ENCODE measurements at places on chromosomes 13 and 19.

GRCh38 chr13:48979892-48980291 lies 4.2 kb downstream of the FNDC3A start:
- DNase-seq, result no peak

DNA sequence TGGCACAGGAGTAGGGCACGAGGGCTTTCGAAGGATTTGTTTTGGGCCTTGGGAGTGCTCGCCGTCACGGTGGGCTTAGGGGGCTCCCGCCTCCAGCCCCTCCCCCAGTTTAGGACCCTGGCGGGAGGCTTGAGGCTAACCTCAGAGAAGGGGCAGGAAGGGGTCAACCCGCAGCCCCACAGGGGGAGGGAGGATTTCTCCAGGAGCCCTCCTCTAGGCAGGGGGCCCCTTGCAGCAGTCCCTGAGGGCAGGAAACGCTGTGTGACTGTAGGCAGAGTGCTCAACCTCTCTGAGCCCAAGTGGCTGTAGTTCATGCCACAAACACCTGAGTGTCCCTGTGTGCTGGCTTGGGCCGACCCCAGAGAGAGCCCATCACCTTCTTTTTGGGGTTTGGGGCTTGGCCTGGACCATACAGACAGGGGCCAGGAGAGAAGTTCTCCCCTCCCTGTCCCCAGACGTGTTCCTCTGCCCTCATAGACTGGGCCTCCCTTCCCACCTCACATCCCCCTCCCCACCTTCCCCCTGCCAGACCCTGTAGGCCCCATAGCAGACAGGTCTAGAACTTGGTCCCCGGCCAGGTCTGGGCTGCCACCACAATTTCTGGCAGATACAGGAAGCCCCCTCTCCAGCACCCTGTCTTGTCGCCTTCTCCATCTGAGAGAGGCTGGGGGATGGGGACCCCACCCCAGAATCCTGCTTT lies 8.1 kb downstream of the ISYNA1 start:
- DNase-seq, result no peak

DNA sequence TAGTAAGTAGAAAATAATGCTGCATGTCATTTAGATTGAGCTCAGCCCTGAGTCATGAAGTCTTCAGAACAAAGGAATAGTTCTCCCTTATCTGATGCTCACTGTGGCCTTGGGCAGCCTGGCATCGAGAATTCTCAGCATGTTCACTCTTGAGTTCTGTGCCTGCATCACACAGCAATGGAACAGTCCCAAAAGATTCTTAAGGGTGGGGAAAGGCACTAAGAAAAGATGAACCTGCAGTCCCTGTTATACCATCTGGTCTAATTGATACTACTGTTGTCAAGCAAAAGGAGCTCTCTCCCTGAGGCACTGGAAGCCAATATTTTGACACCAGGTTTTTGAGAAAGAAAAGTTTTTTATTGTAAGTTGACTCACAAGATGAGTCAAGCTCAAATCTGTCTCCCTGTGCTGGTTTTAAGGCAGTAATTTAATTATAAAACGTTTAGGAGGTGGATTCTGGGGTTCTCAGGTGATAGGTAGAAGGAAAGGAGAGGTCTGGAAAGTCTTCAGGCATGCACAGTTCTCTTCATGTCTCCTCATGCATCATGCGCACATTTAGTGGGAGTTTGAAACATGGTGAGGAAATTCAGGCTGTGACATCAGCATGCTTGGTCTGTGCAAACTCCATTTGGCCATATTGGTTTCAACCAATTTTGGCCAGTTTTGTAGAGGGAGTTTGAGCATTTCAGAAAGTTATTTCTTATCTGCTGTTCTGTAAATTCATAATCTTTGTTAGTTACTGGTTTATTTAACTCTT lies 38.1 kb upstream of the ZNF766 start:
- no peak for DNase-seq

DNA sequence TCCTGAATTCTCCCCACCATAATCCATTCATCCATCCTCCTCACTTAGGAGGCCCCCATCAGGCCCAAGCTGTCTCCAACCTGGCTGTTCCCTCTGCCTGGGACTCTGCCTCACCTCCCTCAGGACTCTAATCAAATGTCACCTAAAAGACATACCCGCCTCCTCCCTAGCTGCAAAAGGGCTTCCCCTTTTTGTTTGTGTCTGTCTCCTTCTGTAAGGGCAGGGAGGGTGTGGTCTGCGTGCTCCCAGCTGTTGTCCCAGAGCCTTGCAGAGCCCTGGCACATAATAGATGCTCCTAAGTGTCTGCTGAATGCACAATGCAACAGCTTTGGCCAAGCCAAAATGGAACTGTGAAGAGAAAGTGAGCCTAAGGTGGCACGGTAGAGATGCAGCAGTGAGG lies 4.4 kb downstream of the TRIR start:
- no peak for DNase-seq

DNA sequence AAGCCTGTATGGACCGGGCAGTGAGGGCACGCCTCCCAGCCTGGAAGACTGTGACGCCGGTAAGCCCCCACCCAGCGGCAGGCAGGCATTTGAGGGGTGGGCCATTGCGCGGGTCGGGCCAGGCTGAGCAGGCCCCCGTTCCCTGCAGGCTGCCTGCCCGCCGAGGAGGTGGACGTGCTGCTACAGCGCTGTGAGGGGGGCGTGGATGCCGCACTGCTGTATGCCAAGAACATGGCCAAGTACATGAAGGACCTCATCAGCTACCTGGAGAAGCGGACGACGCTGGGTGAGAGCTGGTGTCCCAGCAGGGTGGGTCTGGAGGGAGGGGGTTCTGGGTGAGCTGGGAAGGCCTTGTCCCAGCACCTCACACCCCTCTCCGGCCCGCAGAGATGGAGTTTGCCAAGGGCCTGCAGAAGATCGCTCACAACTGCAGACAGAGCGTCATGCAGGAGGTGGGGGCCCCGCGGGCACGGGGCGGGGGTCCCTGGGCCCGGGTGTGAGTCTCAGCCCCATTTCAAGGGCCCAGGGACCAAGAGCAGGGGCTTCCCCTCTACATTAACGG lies 7.1 kb downstream of the ARHGAP45 start:
- DNase-seq, result peak; percentile 12

- DNase-seq, result no peak
These were observed 3.0 kb downstream of the HSPB6 start for GRCh38 chr19:35753634-35754369.

DNA sequence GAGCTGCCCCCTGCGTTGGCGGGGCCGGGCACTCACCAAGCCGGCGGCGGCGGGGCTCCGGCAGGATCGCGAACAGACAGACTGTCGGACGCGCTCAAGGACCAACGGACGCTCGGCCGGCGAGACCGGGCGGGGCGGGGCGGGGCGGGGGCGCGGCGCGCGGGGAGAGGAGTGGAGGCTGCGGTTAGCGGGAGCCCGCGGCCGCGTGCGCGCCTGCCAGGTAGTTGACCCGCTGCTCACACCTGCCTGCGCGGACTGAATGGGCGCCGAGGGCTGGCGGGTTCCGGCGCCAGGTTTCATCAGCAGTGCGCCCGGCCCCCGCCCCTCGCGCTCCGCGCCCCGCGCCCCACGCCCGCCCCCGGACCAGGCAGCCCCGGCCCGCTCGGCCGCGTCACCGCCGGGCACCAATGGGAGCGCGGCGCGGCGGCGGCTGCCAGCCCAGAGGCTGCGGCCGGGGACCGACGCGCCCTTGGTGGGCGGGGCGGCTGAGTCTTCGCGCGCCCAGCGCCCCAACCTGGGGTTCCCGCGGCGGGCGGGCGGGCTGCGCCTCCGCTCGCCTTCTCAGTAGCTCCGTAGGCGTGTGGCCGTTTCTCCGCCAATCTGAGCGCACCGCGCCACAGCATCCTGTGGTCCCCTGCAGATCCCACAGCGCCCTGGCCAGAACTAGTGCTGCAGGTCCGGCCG lies at the start of gene SLC7A1:
TSS of gene SLC7A1 (minus strand) at position 309 of the 684 bp plus-strand sequence. CDS start 59,500 bp downstream, outside the sequence.
- DNase-seq, result peak; percentile 91

GRCh38 chr13:74204602-74205312 lies 70.6 kb upstream of the KLF12 start:
- no peak for DNase-seq

DNA sequence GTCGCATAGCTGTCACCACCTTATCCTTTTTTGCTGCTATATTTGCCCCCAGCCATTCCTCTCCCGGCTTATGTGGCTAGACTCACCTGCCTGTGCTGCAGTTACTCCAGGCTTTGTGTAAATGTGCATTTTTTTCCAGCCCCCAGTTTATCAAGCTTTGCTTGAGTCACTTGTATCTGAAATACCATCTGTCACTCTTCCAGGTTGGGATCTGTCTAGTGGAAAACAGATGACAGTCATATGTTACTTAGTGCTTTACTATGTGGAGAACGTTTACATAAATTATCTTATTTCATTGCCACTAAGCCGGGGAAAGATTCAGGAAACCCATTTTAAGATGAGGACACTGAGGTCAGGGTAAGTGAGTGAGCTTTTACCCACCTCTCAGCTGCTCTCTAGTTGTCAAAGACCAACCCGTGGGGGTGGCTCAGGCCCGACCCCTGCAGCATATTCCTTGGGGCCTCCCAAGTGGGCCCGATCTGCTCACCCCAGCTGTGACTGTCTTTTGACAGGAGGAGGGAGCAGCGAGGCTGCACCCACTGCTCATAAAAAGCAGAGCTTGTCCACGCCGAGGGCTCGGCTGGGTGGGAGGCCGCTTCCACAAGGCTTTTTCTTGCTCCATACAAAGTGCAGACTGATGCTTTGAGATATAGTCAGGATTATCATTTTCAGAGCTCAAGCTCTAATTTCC lies 7.2 kb downstream of the GJB2 start:
- no peak for DNase-seq

GRCh38 chr13:41216160-41216559 lies 21.8 kb upstream of the KBTBD7 start:
- no peak for DNase-seq

- no peak for DNase-seq
These were observed 968 bp downstream of the RAVER1 start for GRCh38 chr19:10332158-10332964.

GRCh38 chr19:48095612-48096175 lies 14.9 kb downstream of the PLA2G4C start:
- no peak for DNase-seq

DNA sequence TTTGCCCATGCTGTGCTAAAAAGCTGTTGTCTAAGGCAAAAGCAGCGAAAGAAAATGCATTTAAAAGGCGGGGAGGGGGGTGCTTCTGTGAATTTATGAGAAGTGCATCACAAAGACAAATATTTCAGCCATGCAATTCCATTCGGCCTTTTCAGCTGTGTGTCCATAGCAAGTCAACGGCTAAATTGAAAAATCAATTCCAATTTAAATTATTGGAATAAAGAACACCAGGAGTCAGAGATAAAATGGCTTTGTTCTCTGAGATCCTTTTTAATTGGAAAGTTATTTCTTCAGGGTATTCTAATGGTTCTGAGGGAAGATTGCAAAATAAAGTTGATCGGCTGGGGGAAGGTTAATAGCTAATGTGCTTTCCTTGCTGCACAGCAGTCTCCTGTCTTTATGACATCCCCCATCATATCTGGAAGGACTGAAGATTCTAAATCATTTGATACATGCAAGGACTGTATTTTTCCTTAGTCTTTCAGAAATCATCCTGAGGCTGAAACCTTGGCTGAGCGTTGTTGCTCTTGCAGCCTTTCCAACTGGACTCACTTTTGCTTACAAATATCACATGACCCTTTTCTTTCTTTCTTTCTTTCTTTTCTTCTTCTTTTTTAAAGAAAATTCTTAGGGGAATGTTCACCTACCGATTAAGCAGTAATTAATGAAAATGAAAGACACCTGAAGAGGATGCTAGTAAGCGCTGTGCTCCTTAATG lies 647.1 kb downstream of the DACH1 start:
- DNase-seq, result no peak

- peak; percentile 49 for DNase-seq
These were observed at the start of gene KCNK6 for GRCh38 chr19:38319421-38320258. Gene KCNK6, plus strand, starts transcription at chr19:38319845. Its CDS starts 106 bp downstream, at chr19:38319951.

GRCh38 chr13:80437231-80437630 lies 96.3 kb upstream of the SPRY2 start:
- DNase-seq, result no peak

DNA sequence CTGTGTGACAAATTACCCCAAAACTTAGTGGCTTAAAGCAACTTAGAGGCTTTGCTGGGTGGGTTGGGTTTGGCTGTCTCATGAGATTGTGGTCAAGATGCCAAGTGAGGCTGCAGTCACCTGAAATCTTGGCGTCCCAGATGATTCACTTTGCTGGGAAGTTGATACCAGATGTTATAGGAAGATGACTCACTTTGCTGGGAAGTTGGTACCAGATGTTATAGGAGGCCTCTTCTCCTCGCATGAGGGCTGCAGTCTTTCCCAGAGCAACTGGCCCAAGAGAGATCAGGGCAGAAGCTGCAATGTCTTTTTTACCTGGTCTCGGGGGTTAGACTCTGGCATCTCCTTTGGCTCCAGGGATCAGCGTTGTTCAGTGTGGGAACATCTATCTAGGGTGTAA lies 16.8 kb downstream of the TEX29 start:
- DNase-seq, result no peak

DNA sequence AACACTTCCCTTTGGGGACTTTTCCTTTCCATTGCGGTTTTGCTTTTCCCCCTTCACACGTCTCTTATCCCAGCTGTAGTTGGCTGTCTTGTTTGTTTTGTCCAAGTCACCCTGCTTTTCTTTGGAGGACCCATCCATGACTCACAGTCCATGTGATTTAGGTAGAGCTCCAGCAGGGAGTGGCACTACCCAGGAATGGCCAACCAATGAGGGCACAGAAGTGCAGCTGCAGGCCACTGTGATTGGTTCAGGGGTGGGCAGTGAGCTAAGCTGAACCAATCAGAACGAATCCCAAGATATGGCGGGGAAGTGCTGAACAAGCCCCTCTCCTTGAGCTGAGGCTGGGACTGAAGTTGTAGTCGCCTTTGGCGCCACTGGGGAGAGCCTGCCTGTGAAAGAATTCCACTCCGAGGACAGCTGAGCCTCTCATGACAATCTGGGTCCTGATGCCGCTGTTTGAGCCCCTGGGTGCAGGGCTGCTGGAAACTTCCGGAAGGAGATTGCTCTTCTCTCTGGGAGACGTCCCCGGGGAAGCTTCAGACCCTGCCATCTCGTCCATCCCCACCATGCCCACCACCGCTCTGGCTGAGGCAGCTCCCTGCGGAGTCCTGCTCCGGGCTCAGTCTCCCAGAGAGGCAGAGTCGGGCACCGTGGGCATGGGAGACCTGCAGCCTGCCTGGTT lies 62.9 kb upstream of the URI1 start:
- no peak for DNase-seq

DNA sequence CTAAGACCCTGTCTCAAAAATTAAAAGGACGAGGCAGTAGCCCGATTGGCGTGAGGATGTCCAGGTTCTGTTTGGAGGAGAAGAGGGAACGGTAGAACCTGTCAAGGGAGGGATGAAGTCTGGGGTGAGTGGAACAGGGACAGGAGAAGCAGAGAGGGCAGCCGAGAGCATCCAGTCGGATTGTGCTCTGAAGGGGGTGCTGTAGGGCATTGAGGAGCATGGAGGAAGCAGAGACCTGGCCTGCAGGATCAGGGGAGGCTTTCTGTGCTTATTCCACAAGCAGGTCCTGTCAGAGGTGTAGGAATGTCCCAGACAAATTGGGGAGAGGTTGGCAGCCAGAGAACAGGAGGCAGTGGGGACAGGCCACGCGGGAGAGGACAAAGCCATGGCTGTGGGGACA lies 14.1 kb downstream of the AP2A1 start:
- DNase-seq, result no peak

DNA sequence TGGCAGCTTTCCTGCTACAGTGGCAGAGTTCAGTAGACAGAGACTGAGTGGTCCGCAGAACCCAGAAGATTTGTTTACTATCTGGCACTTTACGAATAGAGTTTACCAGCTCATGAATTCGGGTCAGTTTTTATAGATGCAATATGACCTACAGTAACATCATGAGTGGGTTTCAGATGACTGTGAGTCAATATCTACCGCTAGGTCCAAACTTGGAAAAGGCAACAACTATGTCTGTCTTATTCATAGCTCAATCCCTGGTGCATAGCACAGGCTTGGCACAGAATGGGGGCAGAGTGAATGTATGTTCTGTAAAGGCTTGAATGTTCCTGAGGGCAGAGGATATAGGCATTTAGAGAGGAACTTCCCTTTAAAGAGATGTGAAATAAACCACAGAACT lies 65.2 kb downstream of the RAP2A start:
- DNase-seq, result no peak
